ENCODE measurements at places on chromosomes 12 and 14. TPM values are rescaled to one million over a fixed set of nuclear protein-coding genes. Genes with fewer than 3 reads are reported as not detected.

GRCh38 chr12:11875414-11875935 is 195.3 kb upstream of the BCL2L14 start:
- H3K4me1 ChIP-seq, result peaks cover 33% of the 10 kb centered on the region
- no peak overlapping the region for H3K4me3 ChIP-seq
- no peak for DNase-seq
- H3K27me3 ChIP-seq, result no peaks in the 10 kb centered on the region

DNA sequence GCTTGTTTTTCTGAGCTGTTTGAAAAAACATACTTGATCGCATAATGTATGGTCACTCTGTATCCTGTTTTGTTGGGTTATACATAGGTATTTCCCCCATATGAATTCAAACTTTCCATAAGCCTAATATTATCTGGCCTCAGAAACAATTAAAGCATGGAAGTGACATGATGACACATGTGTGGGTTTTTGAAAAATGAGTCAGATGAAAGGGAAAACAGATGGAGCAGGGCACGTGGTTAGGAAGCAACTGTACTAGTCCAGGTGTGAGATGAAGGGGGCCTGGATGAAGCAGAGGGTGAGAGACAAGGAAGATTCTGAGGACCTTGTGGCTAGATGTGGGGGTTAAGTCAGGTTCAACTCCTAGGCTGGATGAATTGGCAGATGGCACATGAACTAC is 92.7 kb upstream of the DNM1L start:
- no peak overlapping the region for H3K4me3 ChIP-seq
- no peak for DNase-seq
- peaks cover 8% of the 10 kb centered on the region for H3K4me1 ChIP-seq
- H3K27ac ChIP-seq, result no peak overlapping the region

- no peak overlapping the region for H3K27ac ChIP-seq
- no peak for DNase-seq
- no peaks in the 10 kb centered on the region for H3K36me3 ChIP-seq
- no peak overlapping the region for H3K4me3 ChIP-seq
- no peaks in the 10 kb centered on the region for H3K27me3 ChIP-seq
Measured at GRCh38 chr14:95250140-95250769, 69.5 kb downstream of the CLMN start.

GRCh38 chr14:78075033-78075432 is 95.1 kb upstream of the NRXN3 start:
- DNase-seq, result no peak
- no peaks in the 10 kb centered on the region for H3K36me3 ChIP-seq
- H3K4me3 ChIP-seq, result no peak overlapping the region

- H3K27ac ChIP-seq, result peak overlapping the region; percentile 88
- no peaks in the 10 kb centered on the region for H3K27me3 ChIP-seq
- H3K4me1 ChIP-seq, result peaks cover 45% of the 10 kb centered on the region
- no peaks in the 10 kb centered on the region for H3K36me3 ChIP-seq
Measured at GRCh38 chr12:110248096-110248447, 33.0 kb upstream of the ATP2A2 start.

GRCh38 chr12:68904351-68904962 is 28.5 kb downstream of the CPM start:
- no peak for DNase-seq
- H3K36me3 ChIP-seq, result no peaks in the 10 kb centered on the region
- no peaks in the 10 kb centered on the region for H3K27me3 ChIP-seq
- no peak overlapping the region for H3K4me3 ChIP-seq

DNA sequence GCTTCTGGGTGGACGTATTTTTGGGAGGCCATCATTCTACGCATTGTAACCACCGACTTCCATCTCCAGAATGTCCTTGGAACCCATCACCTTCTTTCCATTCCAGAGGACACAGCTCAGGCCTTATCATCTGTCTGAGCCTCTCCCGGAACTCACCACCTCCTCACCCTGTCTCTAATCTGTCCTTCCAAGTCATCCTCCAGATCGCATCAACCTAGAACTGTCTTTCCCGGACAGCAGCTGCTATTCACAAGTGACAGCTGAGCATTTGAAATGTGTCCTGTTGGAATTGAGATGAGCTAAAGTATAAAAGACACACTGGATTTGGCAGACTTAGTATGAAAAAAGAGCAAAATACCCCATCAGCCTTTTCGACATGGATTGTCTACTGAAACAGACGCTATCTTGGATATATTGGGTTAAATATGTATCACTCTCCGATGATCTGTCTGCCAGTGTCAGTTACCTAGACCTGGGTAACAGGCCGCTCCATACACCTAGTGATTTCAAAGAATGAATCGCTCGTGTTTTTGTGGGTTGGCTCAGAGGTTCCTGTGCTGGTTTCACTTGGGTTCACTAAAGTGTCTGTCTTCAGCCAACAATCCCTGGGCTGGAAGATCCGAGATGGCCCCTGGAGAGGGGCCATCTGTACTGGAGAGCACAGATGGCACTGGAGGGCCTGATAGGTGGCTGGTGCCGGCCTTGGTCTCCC is 104.4 kb upstream of the RFLNA start:
- H3K4me3 ChIP-seq, result no peak overlapping the region
- H3K27ac ChIP-seq, result no peak overlapping the region
- no peaks in the 10 kb centered on the region for H3K27me3 ChIP-seq
- DNase-seq, result no peak
- no peaks in the 10 kb centered on the region for H3K36me3 ChIP-seq

DNA sequence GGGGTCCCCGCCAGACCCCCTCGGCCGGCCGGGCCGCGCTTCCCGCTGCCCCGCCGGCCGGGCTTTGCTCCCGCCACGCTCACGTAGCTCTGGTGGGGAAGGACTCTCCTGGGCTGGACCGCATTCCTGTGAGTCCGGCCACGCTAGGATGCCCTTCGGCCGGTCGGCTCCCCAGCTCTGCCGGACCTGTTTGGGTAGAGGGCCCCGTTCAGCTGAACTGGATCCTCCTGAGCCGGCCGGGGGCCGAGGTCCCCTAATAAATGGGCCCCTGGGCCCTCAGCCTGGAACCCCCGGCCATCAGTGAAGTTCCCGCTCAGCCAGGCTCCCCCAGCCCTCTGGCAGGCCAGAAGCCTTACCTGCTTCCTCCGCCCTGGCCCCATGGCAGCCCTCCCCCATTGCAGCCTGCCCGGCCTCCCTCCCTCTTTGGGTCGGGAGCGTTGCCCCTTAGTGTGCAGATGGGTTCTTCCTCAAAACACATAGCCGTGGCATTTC is 593 bp downstream of the UNC119B start:
- peak overlapping the region; percentile 78 for H3K27ac ChIP-seq
- no peak for DNase-seq
- H3K4me3 ChIP-seq, result peak overlapping the region; percentile 96
- H3K4me1 ChIP-seq, result peaks cover 28% of the 10 kb centered on the region
- peaks cover 24% of the 10 kb centered on the region for H3K36me3 ChIP-seq
- H3K27me3 ChIP-seq, result no peaks in the 10 kb centered on the region

DNA sequence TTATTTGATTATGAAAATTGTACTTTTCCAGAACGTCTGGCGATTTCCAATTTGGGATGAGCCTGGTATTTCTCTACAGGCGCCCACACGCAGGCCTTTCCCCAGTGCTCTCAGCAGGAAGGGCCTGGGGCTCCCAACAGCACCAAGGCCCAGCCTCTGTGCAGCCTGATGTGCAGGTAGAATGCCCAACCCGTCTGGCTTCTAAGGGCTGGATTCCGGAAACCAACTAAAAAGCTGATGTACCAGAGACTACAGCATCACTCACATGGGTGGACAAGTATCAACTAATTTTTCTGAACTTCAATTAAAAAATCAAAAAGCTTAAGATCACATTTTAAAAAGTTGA is 25.8 kb downstream of the CDC42BPB start:
- H3K27me3 ChIP-seq, result no peaks in the 10 kb centered on the region
- no peak for DNase-seq
- no peak overlapping the region for H3K4me3 ChIP-seq

The TCL1A gene
- total RNA-seq, result not detected

The CMKLR1 gene
- 2.1 TPM for total RNA-seq

The CDCA3 gene
- total RNA-seq, result 6.3 TPM

The ZBTB1 gene
- total RNA-seq, result 33.4 TPM

The GALNT4 gene
- 5.6 TPM for total RNA-seq

DNA sequence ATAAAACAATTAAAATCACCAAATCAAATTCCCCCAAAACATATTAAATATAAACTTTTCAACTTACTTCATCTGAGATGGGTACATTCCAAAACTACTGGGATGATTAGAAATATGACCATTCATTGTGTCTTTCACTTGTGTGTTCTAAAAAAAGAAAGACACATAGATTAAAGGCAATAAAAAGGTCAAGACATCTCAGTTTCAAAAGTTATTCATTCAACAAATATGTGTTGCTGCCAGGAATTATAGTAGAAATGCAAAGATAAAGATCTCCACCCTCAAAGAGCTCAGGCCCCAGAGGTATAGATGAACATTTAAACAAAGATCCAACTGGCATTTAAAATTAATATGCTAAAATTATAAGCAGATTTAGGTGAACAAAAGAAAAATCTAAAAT is 106.4 kb downstream of the EPS8 start:
- no peak overlapping the region for H3K4me3 ChIP-seq
- H3K4me1 ChIP-seq, result peaks cover 2% of the 10 kb centered on the region
- no peaks in the 10 kb centered on the region for H3K27me3 ChIP-seq
- no peak for DNase-seq
- no peak overlapping the region for H3K27ac ChIP-seq
- H3K36me3 ChIP-seq, result peaks cover 2% of the 10 kb centered on the region

DNA sequence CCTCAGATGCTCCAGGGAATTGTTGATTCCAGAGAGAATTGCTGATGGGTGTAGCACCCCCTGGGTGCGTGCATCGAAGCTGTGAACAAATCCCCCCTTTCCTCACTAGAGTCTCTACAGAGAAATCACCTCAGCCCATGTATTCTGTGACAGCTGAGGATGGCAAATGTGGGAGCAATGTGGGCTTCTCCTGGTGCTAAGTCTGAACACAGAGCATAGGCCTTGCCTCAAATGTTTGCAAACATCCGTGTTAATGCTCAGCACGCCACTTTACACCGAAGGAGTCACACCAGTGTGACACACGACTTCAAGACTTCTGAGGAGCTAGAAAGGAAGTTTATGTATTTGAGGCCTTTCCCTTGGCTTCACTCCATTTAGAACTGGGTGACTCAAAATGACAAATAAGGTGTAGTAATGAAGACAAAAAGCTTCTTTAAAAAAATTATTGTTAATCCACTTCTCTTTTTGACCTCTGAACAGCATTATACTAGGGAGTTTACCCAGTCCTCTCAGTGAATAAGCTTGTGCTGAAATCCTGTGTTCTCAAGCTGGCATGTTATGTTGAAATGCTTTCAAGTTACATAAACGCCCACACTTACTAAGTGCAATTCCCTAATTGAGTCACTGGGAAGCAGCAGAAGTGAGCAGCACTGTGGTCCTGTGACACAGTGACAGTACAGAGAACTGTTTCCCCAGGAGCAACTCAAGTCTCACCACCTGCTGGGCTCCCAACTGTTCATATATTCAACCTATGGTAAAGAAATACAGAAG is 92.9 kb downstream of the FAR2 start:
- no peaks in the 10 kb centered on the region for H3K27me3 ChIP-seq
- no peak overlapping the region for H3K4me3 ChIP-seq
- DNase-seq, result no peak
- peaks cover 22% of the 10 kb centered on the region for H3K4me1 ChIP-seq
- peak overlapping the region; percentile 64 for H3K27ac ChIP-seq

- no peaks in the 10 kb centered on the region for H3K36me3 ChIP-seq
- DNase-seq, result no peak
- H3K4me3 ChIP-seq, result no peak overlapping the region
- no peaks in the 10 kb centered on the region for H3K4me1 ChIP-seq
Measured at GRCh38 chr12:62806244-62806836, 128.6 kb downstream of the PPM1H start.

The KRT5 gene
- 8,479 TPM for total RNA-seq

- DNase-seq, result no peak
- no peak overlapping the region for H3K4me3 ChIP-seq
- H3K36me3 ChIP-seq, result no peaks in the 10 kb centered on the region
- H3K27me3 ChIP-seq, result no peaks in the 10 kb centered on the region
Measured at GRCh38 chr14:80275208-80275850, 64.0 kb upstream of the DIO2 start.

DNA sequence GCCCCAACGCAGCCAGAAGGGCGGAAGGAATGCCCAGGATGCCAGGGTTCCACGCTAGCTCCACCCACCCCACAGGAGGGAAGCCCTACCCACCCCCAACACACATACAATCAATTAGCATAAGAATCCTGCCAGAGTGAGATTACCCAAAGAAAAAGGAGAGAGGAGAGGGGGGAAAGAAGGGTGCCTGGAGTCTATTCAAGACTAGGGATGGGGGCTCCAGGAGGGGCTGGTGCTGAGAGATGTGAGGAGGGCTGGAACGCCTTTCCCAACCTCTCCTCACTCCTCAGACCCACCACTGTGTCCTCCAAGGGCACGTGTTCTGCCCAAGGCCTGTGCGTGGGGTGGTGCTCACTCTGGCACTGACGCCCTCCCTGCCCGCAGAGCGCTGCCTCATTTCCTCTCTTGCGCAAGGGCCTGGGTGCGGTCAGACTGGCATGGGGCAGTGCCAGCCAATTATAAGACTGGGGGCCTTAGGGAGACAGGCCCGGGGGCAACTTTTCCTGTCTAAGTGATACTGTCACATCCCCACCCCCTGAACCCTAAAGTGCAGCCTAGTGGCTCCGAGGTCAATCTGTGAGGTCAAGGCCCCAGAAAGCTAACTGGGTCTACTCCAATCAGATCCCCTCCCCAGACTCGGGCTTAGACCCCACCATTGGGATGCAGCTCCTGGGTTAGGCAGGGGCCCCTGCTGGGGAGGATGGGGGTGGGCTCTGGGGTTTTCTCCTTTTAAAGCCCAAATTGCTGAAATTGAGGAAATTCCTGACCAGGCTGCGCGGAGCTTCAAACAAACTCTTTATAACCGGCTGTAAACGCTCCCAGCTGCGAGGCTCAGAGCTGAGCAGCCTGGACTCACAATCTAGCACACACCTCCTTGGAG is 10.2 kb upstream of the ITGB7 start:
- no peaks in the 10 kb centered on the region for H3K27me3 ChIP-seq
- peak overlapping the region; percentile 61 for H3K4me3 ChIP-seq
- peak overlapping the region; percentile 99 for H3K27ac ChIP-seq
- peaks cover 38% of the 10 kb centered on the region for H3K36me3 ChIP-seq

GRCh38 chr14:104445832-104446381 is 133.7 kb upstream of the C14orf180 start:
- no peak overlapping the region for H3K27ac ChIP-seq
- DNase-seq, result peak; percentile 65
- H3K27me3 ChIP-seq, result peaks cover 16% of the 10 kb centered on the region
- no peaks in the 10 kb centered on the region for H3K36me3 ChIP-seq
- H3K4me3 ChIP-seq, result no peak overlapping the region
- H3K4me1 ChIP-seq, result no peaks in the 10 kb centered on the region

The APOF gene
- total RNA-seq, result not detected

DNA sequence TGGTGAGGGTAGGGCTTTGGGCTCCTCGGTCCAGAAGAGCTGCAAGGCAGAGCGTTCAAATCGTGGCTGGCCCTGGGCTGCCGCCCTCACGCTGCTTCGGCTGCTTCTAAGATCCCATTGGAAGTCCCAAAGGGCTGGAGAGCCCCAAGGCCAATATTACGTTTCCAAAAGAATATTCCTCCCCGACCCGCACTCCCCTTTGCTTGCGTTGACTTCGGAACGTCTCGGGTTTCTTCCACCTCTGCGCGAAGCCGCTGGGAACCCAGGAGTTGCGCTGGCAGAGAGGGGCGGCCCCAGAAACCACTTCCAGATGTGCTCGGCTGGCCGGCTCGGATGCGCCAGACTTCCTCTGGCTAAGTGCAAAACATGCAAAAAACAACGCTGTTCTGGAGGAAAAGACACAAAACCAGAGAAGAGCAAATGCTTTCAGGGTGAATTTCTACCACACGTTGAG is at the start of gene GLT8D2:
Gene GLT8D2, minus strand, starts transcription at position 285 of the 454 bp plus-strand sequence. CDS start 30,539 bp downstream, outside the sequence.
- H3K36me3 ChIP-seq, result no peaks in the 10 kb centered on the region
- peaks cover 19% of the 10 kb centered on the region for H3K27me3 ChIP-seq
- H3K27ac ChIP-seq, result peak within 1 kb of the TSS; percentile 52
- peaks cover 16% of the 10 kb centered on the region for H3K4me1 ChIP-seq

All from suprapubic skin (tissue), 4 donors.